ENCODE measurements at places on chromosomes 6 and 20.

DNA sequence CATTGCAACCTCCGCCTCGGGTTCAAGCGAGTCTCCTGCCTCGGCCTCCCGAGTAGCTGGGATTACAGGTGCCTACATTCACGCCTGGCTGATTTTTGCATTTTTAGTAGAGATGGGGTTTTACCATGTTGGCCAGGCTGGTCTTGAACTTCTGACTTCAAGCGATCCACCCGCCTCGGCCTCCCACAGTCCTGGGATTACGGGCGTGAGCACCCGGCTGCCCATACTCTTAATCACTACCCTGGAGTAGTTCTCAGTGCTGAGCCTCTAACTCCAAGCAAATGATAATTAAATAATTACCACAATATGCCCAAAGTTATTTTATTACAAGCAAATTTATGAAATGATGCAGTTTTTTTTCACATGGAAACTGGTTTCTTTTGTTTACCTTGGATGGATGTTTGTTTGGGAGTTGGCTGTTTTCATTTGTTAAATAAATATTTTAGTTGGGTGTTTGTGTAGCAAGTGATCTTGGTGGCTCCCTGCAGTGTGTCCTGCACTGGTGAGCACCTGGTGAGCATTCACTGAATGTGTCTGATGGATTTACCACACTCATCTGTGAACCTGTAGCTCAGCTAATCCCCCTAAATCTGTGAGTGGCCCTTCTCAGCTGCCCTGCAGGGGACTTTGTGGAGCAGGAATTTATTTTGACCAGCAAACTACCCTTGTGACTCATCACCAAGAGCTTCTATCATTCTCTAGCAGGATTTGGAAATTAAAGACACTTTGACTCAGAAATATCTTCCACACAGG, 36.9 kb downstream of the UTRN start:
- DNase-seq = peak; percentile 64

DNA sequence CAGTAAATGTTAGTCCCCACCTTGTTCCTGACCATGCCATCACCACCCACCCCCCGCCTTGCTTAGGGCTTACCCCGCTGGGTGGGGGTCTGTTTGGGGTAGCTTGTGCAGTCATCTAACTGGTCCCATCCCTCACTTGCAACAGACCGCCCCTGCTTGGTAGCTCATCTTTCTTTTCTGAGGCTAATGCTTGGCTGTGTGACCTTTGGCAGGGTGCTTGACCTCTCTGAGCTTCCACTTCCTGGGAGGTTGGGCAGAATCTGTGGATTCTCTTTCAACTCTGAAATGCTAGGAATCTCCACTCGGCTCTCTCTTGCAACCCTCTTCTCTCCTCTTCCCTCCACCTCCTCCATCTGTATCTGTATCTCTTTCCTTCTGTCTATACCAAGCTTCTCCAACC, 70.4 kb downstream of the SLC2A10 start:
- no peak for DNase-seq

DNA sequence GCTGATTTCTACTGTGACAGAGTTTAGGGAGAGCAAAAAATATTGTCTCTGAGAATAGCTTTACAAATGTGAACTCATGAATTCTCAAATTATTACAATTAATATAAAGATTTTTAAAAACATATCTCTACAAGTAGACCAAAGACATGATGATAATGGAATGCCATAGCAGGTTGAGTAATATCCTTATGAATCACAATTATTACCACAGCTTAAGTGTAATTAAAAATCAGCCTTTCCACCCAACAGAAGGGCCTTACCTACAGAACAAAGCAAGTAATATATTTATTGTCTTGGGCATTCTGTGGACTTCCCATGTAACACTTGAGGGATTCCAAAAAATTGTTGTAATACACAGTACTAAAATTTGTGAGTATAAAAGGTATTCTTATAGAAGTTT, 1099.6 kb upstream of the GJE1 start:
- DNase-seq = no peak

GRCh38 chr6:32192608-32193039, at the start of gene GPSM3:
Gene GPSM3, minus strand, starts transcription at chr6:32192643. Its CDS starts 130 bp downstream, at chr6:32192513.
- no peak for DNase-seq

DNA sequence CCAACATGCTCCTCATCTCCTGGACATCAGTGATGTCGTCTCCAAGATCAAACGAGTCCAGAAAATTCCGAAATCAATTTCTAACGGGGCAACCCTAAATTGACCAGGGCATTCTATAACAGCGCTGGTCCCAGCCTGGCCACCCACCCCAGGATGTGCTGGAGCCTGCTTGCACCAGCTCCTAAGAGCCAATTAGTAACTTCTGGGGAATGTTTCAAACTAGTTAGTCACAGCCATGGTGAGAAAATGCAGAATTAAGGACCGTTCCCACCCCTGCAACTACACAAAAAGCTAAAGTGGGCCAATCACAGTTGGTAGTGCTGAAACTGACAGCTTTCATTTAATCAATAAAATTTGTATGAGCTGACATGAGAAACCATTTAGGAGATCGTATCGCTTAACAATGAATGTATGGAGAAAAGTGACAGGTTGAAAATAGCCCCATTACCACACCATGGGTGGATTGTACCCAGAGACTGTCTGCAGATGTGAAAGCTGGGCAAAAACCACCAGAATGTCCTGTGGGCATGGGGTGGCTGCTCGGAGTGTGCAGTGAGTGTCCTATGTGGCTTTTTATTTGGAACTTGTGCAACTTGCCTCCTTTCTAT, 165.7 kb upstream of the AFDN start:
- no peak for DNase-seq

- DNase-seq = peak; percentile 58
Observed at GRCh38 chr20:10074513-10074912, 39.7 kb downstream of the ANKEF1 start.

GRCh38 chr6:11760015-11760473, 18.6 kb downstream of the ADTRP start:
- DNase-seq = no peak

DNA sequence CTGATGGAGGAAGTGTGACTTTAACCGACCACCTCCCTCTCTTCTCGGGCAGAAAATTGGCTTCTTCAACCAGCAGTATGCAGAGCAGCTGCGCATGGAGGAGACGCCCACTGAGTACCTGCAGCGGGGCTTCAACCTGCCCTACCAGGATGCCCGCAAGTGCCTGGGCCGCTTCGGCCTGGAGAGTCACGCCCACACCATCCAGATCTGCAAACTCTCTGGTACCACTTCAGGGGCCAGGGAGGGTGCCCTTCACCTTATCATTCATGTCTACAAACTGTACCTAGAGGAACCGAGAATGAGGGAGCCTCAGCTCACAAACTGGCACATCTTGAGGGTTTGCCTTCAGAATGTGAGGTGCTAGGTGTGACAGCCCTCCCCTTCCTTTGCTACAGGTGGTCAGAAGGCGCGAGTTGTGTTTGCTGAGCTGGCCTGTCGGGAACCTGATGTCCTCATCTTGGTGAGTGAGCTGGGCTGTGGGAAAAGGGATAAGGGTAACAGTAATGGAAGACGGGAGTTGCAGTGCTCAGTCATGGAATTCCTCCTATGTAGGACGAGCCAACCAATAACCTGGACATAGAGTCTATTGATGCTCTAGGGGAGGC, 18.6 kb downstream of the ABCF1 start:
- DNase-seq = no peak

DNA sequence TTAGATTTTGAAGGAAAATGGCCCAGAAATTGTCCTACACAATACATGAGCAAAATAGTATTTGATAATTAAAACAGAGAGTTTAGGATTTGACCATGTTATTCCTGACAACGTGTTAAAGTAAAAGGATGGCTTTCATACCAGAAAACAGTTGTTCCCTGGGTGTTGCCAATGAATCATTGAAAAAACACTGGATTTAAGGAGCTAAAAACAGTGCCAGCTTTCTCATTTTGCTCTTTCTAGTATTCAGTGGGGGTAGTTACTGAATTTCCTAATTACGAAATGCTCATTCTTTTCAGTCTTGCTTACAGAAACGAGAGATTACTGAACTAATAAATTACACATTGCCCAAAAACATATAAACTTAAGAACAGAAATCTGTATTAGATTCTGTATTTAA, 26.6 kb upstream of the SNAP91 start:
- DNase-seq = no peak

DNA sequence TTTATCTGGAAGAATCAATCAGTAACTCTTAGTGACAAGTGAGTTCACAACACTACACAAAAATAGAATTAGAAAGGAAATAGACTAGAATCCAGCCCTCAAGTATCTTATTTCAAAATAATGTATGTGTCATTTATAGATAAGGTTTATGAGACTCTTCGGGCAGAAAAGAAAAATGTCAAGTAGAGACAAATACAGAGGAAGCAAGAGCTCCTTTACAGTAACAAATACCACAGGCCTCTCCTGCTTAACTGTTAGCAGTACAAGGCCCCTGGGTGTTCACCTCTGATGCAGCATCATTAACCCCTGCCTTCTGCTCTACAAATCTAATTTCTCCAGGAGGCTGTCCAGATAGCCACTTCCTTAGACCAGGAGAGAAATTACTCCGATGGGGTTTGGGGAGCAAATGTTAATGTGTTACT, 76.7 kb downstream of the UBE3D start:
- no peak for DNase-seq

- peak; percentile 60 for DNase-seq
Observed at GRCh38 chr6:158649289-158650143, at the start of gene SYTL3. Gene SYTL3, plus strand, starts transcription at chr6:158650054. Its CDS starts 13,215 bp downstream, at chr6:158663269.

DNA sequence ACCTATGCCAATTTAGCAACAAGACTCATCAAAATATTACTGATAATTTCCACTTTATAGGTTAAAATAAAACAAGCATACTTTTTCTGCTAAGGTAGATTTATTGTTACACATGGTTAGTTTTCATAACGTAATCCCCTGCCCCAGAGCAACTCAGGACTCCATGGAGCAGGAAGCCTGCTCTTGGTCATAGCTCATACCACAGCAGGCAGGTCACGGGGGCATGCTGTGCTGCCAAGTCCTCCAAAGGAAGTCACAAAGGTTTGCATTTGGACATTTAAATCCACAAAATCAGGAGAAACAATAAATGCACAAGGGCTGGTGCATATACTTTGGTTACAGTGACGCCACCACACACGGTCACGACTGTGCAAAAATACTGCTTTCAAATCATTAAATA, 12.5 kb downstream of the GZF1 start:
- no peak for DNase-seq

DNA sequence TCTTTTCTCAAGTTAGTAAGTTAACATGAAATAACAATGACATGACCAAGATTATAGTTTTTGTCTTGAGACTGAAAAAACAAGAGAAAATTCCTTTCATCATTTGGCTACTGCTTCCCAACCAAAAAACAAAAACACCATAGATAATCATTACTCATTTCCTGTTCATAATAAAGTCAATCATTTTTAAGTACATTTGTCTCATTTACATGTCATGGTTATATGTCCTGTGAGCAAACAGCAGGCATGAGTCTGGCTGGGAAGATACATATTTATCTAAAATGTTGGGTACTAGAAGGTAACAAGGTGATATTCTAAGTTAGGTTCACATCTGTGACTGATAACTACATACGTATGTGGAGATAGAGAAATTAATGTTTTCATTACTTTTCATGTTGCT, 180.5 kb downstream of the ISM1 start:
- DNase-seq = no peak

DNA sequence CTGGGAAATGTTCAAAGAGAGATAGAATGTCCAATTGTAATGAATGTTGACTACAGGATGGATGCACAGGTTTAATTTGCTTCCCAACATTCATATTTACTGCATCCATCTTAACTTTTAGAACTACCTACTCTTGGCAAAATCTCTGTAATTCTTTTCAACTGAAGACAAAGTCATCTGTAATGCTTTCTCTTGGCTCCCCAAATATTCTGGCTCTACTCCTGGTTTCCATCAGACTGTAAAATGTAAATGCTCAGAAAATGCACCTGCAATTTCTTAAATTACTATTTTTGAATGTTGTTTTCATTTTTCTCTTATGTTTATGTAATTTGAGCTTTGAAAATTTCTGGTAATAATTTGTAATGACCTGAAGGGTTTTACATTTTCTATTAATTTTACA, 480.8 kb upstream of the IMPG1 start:
- DNase-seq = no peak

DNA sequence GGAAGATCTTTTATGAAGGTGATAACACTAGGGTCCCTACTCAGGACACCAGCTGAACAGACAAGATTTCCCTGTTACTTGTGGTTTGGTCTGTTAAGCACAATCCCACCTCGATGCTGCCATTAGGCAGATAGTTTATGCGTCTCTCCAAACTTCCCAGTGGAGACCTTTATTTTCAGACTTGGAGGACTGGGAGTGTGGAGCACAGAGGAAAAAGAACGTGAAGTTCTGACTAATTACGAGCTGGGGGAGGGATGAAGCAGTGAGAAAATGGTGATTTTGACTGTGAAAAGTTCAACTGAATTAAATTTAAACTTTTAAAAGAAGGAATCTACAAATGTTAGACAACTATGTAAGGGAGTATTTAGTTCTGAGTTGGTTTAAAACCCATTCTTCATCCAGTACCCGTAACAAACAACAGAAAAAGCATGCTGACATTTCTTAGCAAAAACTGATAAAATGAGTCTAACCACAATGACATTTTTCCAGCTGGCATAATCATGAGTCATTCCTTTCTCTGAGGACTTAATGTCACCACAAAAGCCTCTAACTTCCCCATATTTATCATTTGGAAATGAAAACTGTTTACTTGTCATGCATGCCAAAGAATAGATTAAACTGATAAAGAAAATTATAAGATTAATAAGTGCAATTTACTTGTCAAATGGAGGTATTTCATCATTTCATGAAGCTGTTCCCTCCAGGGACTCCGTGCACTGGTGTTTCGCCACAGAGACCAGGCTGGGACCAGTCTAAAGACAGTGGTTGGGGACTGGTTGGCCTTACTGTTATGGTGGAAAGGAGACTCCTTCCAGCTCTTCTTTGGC, 113.3 kb upstream of the SSTR4 start:
- DNase-seq = peak; percentile 9

GRCh38 chr6:87164506-87164905, 9.1 kb downstream of the ZNF292 start:
- DNase-seq = no peak

DNA sequence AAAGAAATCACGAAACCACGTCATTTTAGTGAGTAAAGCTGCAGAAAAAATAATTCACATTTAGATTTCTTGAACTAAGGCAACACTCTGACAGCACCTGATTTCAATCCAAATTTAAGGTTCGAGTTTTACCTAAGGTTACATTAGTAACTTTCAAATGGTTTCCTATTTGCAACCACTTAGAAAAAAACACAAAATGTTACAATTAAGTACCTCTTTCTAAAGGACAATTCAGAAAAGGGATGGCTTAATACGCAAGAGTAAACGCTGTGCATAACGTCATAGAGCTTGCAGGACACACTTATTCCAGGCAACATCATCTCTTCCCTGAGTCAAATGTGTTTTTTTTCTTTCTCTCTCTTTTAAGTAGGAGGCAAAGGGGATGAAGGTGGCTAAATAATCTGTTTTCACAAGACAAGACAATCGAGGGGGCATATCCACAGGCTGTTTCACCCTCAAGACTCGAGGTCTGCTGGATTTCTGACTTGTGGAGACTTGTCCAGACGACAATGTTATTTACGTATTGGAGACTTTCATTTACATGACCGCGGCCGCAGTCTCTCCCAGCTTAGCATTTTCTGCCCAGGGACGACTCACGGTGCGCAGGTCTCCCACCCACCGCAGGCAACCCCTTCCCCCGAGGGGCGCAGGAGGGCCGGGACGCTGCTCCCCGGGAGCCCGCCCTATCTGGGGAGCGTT, 86.0 kb downstream of the SESN1 start:
- peak; percentile 14 for DNase-seq

Measured in hepatic stellate cell (primary cell).